ENCODE measurements at places on chromosomes 7 and 10.

DNA sequence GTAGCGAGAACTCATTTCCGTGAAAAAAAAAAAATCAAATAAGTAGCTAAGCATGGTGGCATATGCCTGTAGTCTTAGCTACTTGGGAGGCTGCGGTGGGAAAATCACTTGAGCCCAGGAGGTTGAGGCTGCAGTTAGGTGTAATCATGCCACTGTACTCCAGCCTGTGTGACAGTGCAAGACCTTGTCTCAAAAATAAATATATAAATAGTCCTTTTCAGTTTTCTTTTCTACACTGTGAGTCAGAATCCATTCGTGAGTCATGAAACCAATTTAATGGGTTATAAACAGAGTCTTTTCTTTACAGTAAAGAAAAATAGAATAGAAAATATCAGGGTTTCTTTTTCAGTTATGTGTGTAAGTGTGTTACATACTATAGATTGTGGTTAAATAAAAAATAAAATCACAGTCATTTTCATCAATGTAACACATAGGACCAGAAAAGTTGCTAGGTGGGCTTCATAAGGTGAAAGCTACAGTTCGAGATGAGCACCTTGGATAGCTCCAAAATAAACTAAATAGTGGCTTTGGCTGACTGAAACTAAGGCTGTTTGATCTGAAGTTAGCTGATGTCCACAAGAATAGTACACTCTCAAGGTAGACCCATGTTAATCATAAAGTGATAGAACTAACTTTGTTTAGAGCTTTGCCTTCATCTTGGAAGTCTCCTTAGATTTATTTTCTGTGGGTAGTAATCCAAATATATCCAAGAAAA lies 781.1 kb downstream of the GATA3 start:
- no peak for DNase-seq

- no peak for DNase-seq
These were observed 102.2 kb upstream of the ANKRD1 start for GRCh38 chr10:91022924-91023699.

- DNase-seq: no peak
These were observed 80.7 kb upstream of the BTBD16 start for GRCh38 chr10:122190176-122190943.

GRCh38 chr7:65988084-65988483 lies 6.1 kb upstream of the GUSB start:
- no peak for DNase-seq

- DNase-seq: no peak
These were observed 45.7 kb upstream of the ADGRA1 start for GRCh38 chr10:133042061-133042460.

DNA sequence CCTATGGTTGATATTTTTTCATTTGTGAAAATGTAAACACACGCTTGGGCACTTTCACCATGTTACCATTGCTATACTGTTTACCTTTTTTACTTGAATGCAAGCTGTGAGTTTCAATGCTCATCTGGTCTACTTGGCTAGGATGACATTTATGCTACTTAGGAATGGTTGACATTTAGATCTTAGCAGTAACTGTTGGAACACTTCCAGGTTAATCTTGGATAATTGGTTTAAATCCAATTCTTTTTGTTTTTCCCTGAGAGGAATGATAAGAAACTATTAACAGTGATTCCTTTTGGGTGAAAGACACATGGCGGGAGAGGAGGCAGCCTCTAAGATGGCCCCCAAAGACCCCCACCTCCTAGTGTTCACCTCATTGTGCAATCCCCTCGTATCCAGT lies 51.4 kb upstream of the AMPH start:
- DNase-seq: no peak
